ENCODE measurements at places on chromosomes 13 and 19.

DNA sequence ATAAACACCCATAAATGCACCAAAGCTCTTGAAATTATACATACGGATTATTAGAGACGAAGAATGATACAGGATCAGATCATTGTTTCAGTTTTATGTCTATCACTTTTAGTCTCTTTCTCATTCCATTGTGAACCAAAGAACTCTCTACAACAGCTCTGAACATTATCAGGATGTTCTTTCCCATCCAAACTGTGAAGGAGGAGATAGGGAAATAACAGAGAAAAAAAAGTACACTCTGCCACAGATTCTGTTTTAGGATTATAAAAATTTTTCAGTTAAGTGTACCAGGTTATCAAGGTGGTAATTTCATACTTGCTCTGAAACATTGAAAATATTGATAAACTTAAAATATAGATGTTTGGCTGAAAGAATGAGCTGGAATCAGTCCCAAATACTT lies 270.9 kb downstream of the MZT1 start:
- no peak for DNase-seq

GRCh38 chr13:44764302-44764692 lies 188.2 kb upstream of the TSC22D1 start:
- DNase-seq = peak; percentile 67

GRCh38 chr19:54408456-54409026 lies 6.7 kb upstream of the TTYH1 start:
- DNase-seq = no peak

DNA sequence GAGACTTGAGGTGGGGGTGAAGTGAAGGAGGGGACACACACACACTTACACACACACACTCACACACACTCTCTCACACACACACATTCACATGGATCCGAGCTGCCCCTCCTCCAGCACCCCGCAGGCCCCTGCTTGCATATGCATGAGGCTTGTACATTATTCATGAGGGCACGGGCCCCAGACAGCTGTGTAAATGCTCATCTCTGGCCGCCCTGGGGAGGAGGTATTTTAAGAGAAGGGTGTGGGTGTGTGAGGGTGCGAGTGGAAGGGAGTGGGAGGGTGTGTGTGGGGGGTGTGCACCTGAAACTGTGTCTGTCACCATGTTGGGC lies 2.4 kb downstream of the NCAN start:
- no peak for DNase-seq

DNA sequence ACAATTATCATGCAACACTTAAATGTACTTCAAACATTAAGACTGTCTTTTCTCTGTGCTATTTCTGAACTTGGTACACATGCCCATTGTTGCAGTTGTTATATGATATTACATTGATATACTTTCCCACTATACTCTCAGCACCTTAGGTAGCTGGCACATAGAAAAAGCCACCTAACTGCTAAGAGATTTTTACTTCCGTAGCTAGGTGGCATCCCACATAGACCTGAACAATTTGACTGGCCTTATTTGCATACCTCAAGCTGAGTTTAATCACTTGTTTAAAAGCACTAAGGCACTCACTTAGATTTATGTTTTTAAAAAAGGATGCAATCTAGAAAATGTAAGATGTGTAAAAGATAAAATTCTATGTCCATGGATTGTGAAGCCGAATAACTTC lies 194.2 kb downstream of the POU4F1 start:
- no peak for DNase-seq

DNA sequence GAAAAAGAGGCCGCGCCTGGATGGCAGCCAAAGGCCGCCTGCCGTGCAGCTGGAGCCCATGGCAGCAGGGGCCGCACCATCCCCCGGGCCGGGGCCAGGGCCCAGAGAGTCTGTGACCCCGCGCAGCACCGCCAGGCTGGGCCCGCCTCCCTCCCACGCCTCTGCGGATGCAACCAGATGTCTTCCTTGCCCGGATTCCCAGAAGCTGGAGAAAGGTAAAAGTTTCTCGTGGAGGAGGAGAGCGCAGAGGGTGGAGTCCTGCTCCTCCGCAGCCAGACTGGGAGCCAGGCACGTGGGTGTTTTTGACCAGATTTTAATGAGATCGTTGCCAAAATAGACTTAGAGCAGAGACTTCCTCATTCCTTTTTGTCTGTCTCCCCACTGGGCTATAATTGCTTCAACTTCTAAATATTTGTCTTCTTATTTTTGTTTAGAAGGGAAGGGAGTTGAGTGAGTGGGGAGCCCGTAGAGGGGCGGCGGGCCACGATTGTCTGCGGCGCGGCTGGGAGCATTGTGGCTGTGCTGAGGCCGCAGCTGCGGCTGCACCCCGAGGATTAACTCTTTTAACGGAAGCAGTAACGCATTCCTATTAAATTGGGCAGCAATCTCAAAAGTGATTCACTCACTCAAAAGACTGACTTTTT lies 22.8 kb upstream of the NDUFS7 start:
- peak; percentile 46 for DNase-seq

GRCh38 chr13:23858546-23858945 lies 30.7 kb downstream of the MIPEP start:
- DNase-seq = peak; percentile 46

- DNase-seq = no peak
These were observed 201.3 kb upstream of the SLITRK6 start for GRCh38 chr13:86000546-86000945.

- DNase-seq = peak; percentile 87
These were observed 87.0 kb upstream of the HTR2A start for GRCh38 chr13:46983881-46984280.

DNA sequence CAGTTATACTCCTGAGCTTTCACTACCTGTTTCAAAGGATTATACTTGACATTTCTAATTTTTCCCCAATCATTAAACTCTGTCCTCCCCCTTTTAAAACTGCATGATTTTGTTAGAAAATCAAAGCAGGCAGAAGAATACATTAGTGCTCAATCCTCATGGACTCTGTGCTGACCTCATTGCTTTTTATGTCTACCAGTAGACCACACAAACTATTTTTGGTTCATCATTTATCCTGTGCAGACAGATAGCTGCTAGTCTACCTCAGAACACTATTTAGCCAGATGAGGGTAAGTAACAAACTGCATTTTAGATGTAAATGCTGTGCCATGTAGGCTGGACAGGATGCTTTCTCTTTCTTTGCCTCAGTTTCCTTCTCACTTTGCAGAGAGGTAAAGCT lies 235.9 kb downstream of the DCT start:
- DNase-seq = no peak

DNA sequence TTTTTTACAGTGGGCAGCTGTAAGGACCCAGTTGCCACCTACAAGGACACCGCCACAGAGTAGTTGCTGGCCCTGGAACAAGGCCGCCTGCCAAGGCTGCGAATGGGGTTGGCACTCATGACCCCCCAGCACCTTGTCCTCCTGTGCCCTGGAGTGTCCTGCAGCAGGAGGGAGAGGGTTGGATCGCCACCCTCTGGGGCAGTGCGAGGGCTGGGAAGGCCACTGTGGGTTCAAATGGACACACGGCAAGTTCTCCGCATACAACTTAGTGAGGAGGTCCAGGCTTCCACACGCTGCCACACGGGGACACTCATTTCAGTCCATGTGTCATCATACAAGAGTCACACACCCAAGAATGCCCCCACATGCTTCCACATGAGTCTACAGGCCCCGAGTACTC lies 978 bp downstream of the KLK8 start:
- DNase-seq = no peak

GRCh38 chr19:35404879-35405622 lies 34.2 kb downstream of the GPR42 start:
- DNase-seq = peak; percentile 74

GRCh38 chr13:86937316-86937715 lies 733.9 kb upstream of the SLITRK5 start:
- no peak for DNase-seq

DNA sequence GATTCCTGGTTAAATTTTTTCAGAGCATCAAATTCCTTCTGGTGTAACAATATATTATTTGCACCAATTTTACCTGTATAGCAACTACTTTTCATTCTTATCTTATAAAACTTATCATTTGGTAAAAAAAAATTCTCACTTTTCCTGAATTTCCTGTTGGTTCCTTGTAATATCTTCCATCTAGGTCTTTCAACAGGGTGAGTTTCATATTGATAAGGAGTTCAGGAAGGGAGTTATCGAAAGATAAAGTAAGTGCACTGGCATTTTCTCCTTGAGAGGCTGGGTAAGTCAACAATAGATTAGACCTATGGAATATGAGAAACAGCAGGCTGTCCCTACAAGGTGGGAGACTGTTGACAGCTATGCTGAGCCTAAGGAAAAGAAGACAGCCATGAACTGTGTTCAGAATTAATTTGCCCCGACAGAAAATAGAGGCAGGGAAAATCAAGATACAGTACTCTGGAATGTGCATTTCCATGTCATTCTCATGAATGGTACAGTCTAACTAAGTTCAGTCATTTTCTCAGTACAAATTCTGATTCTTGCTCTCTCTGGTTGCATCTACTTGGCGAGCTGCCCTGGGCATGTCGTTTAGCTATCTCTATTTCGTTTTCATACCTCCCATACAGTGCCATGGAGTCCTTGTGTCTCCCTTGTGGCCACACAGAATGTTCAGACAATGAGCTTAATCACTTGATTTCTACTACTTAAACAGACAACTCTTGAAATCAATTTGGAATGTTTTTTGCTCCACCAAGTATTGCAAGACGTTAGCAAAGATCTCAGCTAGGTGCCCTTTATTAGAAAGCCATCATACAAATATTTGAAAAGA lies 9.9 kb downstream of the IGFL1 start:
- no peak for DNase-seq
